ENCODE measurements at places on chromosomes 13 and 19. TPM values are rescaled to one million over a fixed set of nuclear protein-coding genes. Genes with fewer than 3 reads are reported as not detected.

DNA sequence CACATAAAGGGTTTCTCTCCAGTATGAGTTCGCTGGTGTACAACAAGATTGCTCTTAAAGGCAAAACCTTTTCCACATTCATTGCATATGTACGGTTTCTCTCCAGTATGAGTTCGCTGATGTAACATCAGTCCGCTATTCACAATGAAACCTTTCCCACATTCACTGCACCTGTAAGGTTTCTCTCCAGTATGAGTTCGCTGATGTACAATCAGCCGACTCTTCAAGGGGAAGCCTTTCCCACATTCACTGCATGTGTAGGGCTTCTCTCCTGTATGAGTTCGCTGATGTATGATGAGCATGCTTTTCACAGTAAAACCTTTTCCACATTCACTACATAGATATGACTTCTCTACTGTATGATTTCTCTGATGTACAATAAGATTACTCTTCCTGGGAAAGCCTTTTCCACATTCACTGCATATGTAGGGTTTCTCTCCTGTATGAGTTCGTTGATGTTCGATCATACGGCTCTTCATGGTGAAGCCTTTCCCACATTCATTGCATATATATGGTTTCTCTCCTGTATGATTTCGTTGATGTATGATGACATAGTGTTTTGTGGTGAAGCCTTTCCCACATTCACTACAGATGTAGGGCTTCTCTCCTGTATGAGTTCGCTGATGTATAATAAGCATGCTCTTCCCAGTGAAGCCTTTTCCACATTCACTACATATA is 6.0 kb upstream of the ZNF614 start:
- DNase-seq = no peak

The CYP4F3 gene
- 0.29 TPM for total RNA-seq

- DNase-seq = no peak
These were observed 844.6 kb downstream of the SLITRK6 start for GRCh38 chr13:84954636-84955035.

DNA sequence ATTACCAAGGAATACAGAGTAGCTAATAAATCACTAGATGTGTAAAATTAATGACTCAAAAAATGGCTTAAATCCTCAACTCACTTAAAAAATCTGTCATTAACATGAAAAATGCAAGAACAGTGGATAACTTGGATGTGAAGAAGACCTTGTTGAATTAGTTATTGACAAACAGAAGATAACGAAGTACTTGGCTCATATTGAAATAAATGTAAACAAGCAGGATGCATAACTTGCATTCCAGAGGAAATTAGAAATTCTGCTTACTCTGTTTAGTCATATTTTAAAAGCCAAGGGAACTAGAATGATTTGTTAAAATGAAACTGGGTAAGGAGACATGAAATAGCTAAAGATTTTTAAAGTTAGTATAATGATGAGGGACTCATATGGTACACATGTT is 1812.2 kb downstream of the PCDH9 start:
- no peak for DNase-seq

- no peak for DNase-seq
These were observed 15.6 kb upstream of the SMARCA4 start for GRCh38 chr19:10945264-10945663.

GRCh38 chr13:54611390-54611789 is 1582.8 kb downstream of the OLFM4 start:
- DNase-seq = no peak

The ZNF726 gene
- 2.8 TPM for total RNA-seq

DNA sequence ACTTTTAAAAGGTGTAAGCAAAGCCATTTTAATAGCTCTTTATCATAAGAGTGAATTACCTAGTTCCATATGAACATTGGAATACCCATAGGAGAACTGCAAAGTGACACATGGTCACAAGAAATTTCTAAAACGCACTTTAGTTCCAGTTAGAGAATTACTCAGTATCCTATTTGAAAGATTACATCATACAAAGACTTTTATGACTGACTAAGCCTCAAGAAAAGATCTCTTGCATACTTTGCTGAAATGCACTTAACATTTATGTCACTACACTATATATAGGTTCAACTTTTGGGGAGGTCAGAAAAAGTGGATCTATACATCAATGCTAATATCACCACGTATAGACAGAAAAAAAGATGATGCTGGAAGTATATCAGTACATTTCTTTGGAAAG is 7.1 kb downstream of the PCDH9 start:
- DNase-seq = no peak

The KRTDAP gene
- total RNA-seq = not detected

GRCh38 chr19:40836754-40837429 is 13.4 kb downstream of the CYP2A6 start:
- DNase-seq = no peak

DNA sequence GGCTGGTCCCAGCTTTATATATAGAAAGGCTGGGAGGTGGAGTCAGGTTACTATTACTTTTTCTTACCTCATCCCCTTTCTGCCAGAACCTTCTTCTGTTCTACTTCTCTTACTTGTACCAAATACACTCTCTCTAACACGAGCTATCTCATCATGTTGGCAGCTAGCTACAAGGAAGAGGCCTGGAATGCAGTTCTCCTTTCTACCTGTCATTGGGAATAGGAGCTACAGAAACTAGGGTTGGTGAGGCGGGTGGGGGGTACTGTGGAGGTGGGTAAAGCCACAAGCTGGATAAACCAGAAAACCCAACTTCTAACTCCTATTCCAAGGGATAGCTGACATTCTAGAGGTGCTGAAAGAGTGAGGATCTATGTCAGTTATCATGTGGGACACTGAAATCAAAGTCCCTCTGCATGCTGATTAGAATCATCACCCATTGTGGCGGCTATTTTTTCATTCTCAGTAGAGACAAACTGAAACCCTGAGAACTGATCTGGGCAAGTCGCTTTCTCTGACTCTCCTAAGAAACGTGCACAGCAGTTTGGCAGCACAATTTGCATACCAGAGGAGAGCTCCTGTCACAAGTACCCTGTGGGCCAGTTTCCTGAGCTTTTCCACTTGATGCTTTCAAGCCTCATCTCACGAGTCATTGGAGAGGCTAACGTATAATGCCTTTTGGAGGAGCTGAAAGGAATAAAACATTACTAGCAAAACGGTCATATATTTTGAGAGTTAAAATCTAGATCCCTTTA is 358.1 kb downstream of the ENOX1 start:
- DNase-seq = no peak

DNA sequence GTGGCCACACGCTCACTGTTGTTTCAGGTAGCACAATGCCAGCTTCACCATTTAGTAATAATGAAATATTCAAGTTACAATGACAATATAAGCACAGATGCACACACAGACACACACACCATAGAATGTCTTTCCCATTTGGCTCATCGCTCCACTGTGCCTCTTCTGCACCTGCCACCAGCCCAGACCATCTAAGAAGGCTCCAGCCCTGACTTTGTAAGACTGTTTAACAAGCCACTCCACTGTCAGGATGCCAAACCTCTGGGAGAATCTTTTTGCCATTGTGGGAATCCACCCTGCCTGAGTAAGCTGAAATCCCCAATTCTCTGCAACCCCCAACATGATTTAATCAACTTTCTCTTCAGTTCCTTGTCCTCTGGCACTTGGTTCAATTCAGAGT is 60.6 kb downstream of the LHFPL6 start:
- no peak for DNase-seq

DNA sequence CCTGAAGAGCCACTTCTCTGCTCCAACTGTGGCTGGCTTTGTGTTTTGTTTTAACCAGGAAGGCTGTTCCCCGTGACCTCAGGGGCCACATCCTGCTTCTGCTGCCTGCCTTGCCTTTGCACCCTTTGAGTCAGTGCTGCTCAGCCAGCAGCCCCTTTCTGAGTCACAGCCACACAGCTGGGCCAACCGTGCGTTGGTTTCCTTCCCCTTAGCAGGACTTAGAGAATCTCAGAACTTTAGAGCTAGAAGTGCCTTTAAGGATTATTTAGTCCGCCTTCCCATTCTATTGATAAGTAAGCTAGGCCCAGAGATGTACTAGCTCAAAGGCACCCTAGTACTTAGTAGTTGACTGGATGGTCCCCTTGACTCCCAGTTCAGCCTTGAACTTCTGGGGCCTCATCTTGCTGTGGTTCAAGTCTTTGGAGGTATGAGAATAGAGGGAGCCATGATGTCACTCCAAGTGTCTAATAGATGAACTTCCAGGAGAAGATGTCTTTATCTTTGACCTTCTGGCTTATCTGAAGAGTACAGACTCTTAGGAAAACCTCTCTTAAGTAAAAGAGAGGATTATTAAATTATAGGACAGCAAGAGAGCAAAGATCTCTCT is 8.0 kb downstream of the RGCC start:
- DNase-seq = peak; percentile 88

The SIGLEC5 gene
- total RNA-seq = not detected

The UBE2L5 gene
- 0.14 TPM for total RNA-seq

The CD70 gene
- total RNA-seq = not detected

GRCh38 chr19:50476224-50476906 is at the start of the genes EMC10 and GARIN5A:
TSS of gene EMC10 (plus strand) at chr19:50476507. CDS start at chr19:50476545, 38 bp downstream.
TSS of gene GARIN5A (minus strand) at chr19:50476848. CDS start at chr19:50476388, 460 bp downstream.
- DNase-seq = peak; percentile 97

- DNase-seq = no peak
These were observed 103.7 kb upstream of the EDNRB start for GRCh38 chr13:78022164-78022877.

- peak; percentile 91 for DNase-seq
These were observed 14.7 kb upstream of the ADGRE5 start for GRCh38 chr19:14366529-14366928.

DNA sequence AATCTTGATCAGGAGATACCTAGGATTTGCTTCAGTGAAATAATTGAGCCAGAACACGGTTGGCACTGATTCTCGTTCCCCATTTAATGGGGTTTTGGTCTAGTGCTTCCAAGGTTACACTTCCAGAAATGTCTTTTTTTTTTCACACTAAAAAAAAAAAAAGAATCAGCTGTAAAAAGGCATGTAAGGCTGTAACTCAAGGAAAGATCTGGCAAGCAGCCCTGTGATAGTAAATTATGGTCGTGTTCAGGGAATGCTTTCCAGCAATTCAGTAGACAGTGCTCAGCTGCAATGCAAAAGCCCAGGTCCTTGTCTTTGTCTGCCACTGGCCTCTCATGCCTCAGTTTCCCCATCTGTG is 27.2 kb upstream of the NDUFS7 start:
- no peak for DNase-seq

- DNase-seq = peak; percentile 87
These were observed 2.9 kb upstream of the FTL start for GRCh38 chr19:48962029-48962848.

DNA sequence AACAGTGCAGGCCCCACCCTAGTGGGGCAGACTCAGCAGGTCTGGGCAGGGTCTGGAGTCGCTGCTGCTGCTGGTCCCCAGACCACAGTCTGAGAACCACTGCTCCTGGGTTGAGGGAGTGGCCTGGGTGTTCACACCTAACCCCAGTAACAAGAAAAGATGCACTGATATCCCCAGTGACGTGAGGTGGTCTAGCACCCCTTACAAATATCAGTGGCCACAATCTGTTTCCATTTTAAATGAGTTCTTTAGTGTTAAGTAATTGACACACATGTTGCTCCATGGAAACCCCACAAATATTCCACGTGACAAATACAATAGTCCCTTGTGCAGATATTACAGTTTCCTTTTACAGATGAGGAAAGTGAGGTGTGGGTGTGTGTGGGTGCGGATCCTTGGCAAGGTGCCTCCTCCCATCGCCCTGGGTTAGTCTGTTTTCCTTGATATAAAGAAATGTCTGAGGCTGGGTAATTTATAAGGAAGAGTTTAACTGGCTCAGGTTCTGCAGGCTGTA is 96.3 kb upstream of the GPR183 start:
- DNase-seq = peak; percentile 65

DNA sequence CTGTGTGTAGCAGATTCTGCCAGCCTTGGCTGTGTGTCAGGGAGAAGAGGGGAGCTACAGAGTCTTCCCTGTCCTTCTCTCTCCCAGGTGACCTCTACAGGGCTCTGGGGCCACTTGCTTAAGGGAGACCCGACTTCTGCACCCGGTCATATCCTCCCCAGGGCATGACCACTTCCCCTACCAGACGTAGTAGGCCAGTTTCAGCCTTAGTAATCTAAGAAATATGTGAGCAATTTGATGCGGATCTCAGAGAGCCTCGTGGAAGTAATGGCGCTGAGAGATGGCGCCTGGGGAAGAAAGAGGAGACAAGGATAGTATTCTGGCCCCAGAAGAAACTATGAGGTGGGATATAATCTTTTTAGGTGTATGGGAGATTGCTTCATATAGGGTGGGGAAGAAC is 41.9 kb downstream of the NFIX start:
- DNase-seq = no peak

The IGFLR1 gene
- total RNA-seq = 9.3 TPM

The RUBCNL gene
- 3.6 TPM for total RNA-seq

The GJB2 gene
- total RNA-seq = 0.14 TPM

DNA sequence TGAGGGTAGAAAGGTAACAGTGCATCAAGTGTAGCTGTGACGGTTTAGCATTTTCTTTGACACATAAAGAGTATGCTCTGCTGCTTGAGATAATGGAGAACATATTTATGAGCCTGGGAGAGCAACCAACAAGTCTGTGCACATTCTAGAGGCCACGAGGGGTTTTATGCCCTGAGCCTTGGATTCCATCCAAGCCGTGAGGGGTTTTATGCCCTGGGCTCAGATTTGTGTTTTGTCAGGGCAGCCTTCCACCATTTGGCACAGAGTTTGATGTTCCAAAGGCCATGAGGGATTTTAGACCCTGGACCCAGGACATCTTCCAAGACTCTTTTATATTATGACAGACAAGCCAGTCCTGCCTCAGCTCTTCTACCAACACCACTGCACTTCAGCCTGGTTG is 106.4 kb downstream of the ZNF486 start:
- DNase-seq = no peak

GRCh38 chr13:63403733-63404132 is 1988.1 kb upstream of the PCDH20 start:
- no peak for DNase-seq

The ZNF554 gene
- 2.4 TPM for total RNA-seq

- DNase-seq = no peak
These were observed 202.6 kb downstream of the TSHZ3 start for GRCh38 chr19:31146546-31147183.

GRCh38 chr19:45455707-45456499 is 11.9 kb upstream of the FOSB start:
- peak; percentile 98 for DNase-seq

- no peak for DNase-seq
These were observed 20.1 kb upstream of the CAMSAP3 start for GRCh38 chr19:7575434-7576040.

DNA sequence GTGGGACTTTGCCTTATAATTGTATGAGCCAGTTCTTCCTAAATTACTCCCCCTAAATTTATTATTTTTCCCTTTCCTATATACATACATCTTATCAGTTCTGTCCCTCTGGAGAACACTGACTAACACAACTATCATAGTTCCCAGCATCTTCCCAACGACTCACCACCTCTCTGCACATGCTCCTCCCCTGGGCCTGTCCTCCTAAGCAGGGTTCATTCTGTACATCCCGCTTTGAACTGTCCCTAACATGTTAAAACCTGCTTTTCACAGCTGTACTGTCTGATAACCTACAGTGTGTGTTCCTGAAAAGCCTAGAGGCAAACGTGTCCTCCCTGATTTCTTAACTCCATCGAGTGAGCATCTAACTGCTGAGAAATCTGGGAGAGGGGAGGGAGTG is 141.7 kb downstream of the EFNB2 start:
- no peak for DNase-seq

GRCh38 chr19:3024870-3025548 is 4.1 kb downstream of the TLE2 start:
- DNase-seq = no peak

- DNase-seq = no peak
These were observed 38.4 kb downstream of the ZDHHC20 start for GRCh38 chr13:21420706-21421105.

The MAP2K2 gene
- 88.4 TPM for total RNA-seq

- no peak for DNase-seq
These were observed 39.3 kb downstream of the MBNL2 start for GRCh38 chr13:97261254-97262005.

All from posterior vena cava (tissue), 2 donors.